ENCODE measurements at places on chromosomes 7 and 10. TPM values are rescaled to one million over a fixed set of nuclear protein-coding genes. Genes with fewer than 3 reads are reported as not detected.

DNA sequence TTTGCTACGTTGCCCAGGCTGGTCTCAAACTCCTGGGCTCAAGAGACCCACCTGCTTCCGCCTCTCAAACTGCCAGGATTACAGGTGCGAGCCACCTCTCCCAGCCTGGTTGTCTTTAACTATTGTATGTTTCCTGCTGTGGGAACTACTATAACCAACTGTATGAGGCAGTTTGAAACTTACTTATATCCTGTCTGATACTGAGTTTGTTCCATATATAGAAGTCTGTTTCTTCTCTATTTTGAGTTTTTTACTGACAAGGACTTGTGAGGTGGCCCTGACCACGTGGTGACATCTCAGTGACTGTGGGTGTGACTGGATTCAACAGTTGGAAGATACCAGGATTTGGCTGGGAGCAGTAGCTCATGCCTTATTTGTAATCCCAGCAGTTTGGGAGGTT is 14.2 kb downstream of the FBH1 start:
- DNase-seq, result no peak

- no peak for DNase-seq
Measured at GRCh38 chr10:86674912-86675311, 6.6 kb downstream of the LDB3 start.

DNA sequence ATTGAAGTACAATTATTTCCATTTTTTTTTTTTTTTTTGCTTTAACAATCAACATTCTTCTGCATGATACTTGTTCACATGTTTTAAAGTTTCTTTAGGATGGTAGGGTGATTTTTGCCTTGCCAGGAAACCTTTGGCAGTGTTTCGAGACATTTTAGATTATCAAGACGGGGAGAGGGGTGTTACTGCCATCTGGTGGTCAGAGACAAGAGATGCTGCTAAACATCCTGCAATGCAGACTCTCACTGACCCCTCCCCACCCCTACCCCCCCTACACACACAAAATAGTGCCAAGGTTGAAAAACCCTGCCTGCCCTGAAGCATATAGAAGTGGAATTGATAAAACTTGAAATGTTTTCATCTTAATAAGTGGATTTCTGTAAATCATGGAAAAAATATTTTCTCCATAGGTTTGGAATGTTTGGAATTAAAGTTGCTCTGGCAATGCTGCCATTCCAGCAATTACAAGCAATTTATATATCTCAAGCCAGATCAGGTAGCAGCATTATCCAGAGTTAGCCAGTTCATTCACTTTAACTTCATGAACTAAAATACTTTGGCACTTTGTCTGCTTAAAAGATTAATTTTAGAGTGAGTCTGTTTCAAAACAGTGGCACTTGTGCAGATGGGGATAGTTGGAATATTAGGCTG is 62.1 kb downstream of the SDHAF3 start:
- peak; percentile 46 for DNase-seq

DNA sequence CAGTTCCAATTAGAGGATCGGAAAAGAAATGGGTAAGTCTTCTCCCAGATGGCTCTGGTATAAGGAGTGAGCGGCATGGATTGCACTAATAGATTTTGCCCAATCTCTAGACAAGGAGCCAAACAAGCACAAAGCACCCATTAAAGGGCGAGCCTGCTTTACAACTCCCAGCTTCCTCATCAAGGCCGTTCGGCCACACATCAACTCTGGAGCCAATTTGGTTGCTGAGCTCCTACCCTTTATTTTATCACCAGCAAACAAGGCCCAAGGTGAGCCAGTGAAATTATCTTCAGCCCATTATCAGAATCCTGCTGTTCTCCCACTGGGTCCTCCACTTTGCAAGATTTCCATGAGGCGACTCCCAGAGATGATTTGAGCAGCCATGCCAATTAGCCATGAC is 292.2 kb upstream of the NPVF start:
- DNase-seq, result no peak

DNA sequence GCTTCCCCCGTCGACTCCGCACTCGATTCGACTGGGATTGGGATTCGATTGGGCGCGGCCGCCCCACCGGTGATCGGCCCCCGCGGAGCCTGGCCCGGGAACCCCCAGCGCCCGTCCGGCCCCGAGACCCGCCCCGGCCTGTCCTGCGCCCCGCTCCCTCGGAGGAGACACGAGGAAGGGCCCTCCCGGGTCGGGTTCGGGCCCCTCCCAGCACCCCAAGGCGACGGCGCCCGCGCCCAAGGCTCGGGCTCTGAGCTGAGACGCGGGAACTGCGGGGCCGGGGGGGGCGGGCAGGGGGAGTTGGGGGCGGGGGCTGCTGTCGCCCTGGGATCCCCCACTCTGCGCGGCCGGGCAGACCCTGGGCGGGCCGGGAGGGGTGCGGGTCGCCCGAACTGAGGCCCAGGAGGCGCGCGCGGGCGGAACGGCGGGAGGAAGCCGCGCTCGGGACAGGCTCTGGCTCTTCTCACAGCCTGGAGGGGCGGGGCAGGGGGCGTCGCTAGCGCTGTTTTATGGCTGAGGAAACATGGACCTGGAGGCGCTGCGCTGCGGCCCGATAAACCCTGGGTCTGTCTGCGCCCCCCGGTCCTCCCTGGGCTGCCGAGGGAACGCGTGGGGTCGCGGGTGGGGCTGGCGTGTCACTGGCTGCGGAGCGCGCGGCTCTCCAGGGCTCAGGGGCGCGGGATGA is 1.7 kb upstream of the NKX6-2 start:
- DNase-seq, result peak; percentile 47

- no peak for DNase-seq
Measured at GRCh38 chr10:74189999-74190421, 39.0 kb downstream of the ADK start.

DNA sequence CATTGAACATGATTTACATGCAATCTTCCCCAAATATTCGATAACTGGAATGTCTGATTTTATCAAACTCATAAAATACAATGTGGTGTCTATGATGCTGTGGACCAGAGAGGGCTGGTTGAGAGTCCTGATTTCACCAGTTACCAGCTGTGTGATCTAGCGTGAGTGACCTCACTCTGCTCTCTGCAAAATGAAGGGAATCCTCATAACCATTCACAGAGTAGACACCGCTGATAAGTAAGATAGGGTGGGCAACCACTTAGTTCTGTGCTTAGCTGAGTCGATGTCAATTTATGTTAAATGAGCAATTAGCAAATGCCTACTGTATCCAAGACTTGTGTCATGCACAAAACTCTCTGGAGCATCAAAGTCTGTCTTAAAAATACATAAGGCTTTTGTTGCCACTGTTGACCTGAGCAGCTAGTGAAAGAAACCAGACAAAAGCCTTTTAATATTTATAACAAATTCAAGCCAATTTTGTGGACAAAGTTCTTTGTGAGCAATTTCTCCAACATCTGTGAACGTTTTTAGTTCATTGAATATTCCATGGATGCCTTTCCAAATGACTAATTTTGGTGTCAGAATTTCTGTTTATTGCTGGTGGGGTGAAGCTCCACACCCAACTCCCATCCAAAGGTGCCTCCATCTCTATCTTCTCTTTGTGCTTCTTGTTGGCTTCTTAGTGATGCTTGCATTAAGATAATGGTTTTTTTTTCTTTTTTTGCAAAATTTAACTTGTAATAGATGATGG is 314.2 kb downstream of the ADRA2A start:
- DNase-seq, result no peak

- no peak for DNase-seq
Measured at GRCh38 chr10:96772196-96772595, 51.9 kb upstream of the PIK3AP1 start.

GRCh38 chr7:128110641-128111364 is 79.6 kb upstream of the LRRC4 start:
- no peak for DNase-seq

- DNase-seq, result no peak
Measured at GRCh38 chr7:2654059-2654458, 22.3 kb downstream of the TTYH3 start.

DNA sequence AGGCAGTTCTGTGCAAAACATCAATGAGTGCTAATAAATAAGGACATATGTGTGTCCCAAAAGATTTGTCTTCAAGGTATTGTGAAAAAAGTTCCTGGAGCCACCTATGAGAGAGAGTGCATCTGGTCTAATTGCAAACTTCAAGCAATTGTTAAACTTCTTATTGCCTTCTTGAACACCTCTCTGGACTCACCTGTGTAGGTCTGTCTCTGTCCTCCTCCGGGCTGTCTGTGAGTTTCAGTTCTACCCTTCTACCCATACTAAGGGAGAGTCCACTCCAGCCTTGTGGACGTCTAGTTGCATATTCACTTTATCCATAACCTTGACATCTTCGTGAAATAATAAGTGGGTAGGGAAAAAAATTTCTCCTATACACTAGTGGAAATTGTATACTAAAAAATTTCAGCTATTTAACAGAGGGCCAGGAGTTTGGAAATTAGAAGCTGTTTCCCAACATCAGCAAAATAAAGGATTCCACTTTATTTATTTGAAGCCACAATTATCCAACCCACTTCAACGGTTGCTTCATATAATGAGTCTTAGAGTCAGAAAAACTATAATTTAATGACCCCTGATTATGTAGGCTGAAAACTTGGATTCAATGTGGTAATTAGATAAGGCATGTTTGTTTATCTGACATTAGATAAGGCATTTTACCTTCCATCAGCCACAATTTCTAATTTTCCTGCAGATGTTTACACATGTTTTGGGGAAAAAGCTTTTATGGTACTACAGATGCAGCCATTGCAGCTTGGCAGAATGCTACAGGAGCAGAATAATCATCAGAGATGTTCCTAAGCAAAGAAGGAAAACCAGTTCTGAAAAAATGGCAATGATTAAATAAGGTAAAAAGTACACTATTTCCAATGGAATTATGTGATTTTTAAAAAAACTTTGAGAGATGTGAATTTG is 150.8 kb upstream of the FAM3C start:
- no peak for DNase-seq

DNA sequence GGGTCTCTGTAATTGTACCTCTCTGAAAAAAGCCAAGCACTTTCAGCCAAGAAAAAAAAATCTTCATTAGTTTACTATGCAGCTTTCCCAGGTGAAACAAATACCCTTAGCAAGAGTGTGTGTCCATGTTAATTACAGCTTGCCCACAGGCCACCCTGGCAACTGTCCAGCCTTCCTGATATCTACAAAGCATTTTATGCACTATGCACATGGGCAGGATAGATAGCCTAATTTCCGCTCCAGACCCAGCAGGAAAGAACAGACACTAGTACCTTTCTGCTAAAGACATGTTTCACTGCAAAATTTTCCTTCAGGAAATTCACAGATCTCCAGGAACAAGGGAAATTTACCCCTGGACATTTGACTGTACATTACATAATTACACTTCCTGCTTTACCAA is 24.4 kb downstream of the CACNA2D1 start:
- DNase-seq, result no peak

DNA sequence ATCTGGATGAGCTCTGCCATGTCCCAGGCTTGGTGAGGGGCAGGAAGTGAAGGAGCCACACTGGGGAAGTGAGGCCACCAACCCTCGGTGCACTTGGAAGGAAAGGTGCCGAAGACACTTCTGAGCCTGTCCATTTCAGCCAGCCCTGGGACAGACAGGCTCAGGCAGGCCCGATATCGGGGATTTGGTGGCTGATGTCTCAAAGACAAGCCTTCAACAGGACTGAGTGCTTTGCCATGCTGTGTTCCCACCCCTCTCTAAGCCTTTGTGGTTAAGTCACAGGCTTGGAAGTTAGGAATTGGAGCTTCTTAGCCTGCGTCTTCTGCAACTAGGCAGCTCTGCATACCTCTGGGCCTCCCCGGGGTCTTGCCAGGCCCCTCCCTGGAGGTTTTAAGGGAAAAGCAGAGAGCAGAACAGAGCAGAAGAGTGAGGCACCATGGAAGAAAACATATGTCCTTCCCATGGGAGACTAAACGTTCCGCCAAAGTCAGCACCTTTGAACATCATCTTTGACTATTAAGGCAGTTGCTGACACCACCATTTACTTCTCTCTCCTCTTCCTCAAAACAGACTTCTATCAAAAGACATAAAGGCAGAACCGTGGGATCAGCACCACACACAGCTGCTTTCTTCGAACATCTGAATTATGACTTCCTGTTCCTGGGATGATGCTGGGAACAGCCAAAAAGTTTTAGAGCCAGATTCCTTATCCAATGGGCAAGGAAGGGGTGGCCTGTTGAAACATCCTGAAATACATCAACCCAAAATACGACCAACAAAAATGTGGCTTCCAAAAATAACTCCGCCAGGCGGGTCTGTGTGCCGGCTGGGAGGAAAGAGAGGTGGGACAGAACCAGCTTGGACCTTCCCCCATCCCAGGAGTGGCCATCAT is 71.8 kb downstream of the AFAP1L2 start:
- DNase-seq, result no peak

- no peak for DNase-seq
Measured at GRCh38 chr7:20233362-20233761, 16.2 kb upstream of the MACC1 start.

GRCh38 chr10:76185471-76186301 is 754.3 kb downstream of the LRMDA start:
- DNase-seq, result no peak

- DNase-seq, result peak; percentile 28
Measured at GRCh38 chr10:22042557-22043326, 39.2 kb upstream of the DNAJC1 start.

DNA sequence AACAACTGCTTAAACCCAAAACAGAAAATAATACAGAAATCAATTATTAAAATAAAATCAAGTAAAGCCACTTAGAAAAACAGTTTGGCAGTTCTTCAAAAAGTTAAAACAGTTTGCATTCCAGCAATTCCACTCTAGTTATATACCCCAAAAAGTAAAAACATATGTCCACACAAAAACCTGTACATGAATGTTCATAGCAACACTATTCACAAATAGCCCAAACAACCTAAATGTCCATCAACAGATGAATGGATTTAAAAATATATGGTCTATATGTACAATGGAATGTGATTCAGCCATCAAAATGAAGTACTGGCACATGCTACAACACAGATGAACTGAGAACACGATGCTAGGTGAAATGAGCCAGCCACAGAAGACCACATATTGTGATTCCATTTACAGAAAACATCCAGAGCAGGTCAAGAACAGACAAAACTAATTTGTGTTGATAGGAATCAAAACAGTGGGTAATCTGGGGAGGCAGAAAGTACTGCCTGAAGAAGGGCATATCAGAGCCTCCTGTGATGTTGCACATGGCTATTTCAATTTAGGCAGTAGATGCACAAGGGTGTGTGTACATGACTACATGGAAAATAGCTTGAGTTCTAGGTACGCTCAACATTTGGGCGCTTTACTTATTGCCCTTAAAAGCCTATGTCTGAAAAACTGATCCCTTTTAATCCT is 66.3 kb downstream of the CYTH3 start:
- DNase-seq, result no peak

TMEM140 gene
- 0.79 TPM for polyA plus RNA-seq

PCLO gene
- polyA plus RNA-seq, result 0.70 TPM

NACAD gene
- polyA plus RNA-seq, result 0.30 TPM

LLCFC1 gene
- not detected for polyA plus RNA-seq

AUTS2 gene
- polyA plus RNA-seq, result 2.8 TPM

PSD gene
- 0.75 TPM for polyA plus RNA-seq

RGS10 gene
- 41.4 TPM for polyA plus RNA-seq

CCDC3 gene
- 0.73 TPM for polyA plus RNA-seq

STX1A gene
- 48.3 TPM for polyA plus RNA-seq
